ENCODE measurements at places on chromosomes 11 and 22.

DNA sequence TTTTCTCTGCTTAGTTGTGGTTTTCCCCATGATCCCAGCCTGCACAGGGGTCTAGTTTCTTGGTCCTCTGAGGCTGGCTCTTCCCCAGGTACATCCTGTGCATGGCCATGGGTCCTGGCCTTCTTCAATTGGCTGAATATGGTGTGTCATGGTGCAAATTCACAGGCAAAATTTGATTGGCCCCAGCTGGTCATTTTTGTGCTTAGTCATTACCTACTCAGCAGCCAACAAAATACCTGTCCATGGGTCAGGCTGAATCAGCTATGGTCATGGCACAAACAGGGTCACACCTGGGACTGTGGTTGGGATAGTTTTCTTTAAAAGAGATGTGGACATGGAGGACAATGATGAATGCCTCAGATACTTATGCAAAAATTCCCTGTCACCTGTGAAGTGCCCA is 85.7 kb downstream of the CSNK2A3 start:
- DNase-seq: no peak

DNA sequence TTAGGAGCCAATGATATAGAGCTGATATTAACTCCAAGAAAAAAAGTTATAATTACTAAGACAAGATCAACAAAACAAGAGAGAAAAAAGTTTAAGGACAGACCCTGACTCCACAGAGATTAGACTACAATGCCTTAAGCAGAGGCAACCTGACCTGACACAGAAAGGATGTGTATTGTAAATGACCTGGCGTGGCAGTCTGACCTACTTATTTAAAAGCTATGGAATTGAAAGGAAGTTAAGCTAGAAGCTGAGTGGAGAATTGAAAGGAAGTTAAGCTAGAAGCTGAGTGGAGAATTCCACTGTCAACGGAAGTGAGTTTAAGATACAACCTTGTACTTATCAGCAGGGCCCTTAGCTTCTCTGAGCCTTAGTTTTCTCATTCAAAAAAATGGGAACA is 885.4 kb downstream of the OPCML start:
- DNase-seq: no peak

- DNase-seq: no peak
Observed at GRCh38 chr22:28032861-28033260, 113.8 kb upstream of the PITPNB start.

DNA sequence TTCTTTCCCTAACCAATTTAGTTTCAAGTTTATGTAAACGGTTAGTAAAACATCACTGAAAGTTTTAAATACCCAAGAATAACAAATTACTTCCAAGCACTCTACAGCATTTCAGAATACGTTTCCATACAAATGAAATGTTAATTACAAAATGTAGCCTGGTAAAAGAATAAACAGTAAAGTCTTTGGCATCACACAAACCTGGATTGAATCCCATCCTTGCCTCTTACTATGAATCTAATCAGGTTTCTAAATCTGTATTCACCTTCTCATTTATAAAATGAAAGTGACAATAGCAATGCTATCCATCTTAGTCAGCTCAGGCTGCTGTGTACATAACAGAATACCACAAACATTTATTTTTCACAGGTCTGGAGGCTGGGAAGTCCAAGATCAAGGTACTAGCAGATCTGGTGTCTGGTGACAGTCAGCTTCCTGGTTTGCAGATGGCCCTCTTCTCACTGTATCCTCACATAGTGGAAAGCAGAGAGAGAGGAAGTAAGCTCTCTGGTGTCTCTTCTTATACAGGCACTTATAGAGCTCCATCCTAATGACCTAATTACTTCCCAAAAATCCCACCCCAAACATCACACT is 19.2 kb downstream of the FAM168A start:
- DNase-seq: no peak

GRCh38 chr11:110168033-110168803 is 75.0 kb downstream of the ZC3H12C start:
- DNase-seq: no peak

DNA sequence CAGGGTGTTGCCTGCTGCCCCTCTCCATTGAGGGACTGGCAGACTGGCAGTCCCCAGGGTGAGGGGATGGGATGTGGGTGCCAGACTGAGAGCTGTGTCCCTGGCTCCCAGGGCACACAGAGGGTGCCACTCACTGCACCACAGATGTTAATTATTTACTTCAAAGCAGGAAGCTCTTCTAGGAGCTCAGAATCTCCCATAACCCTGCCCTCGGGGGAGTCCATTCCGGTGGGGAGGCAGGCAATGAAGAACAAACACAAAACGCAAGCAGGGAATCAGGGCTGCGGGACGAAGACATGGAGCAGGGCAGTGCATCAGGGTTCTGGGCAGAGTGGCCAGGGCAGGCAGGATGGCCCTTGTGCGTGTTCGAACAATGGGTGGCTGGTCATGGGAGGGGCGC is 24.4 kb upstream of the FLRT1 start:
- DNase-seq: no peak

DNA sequence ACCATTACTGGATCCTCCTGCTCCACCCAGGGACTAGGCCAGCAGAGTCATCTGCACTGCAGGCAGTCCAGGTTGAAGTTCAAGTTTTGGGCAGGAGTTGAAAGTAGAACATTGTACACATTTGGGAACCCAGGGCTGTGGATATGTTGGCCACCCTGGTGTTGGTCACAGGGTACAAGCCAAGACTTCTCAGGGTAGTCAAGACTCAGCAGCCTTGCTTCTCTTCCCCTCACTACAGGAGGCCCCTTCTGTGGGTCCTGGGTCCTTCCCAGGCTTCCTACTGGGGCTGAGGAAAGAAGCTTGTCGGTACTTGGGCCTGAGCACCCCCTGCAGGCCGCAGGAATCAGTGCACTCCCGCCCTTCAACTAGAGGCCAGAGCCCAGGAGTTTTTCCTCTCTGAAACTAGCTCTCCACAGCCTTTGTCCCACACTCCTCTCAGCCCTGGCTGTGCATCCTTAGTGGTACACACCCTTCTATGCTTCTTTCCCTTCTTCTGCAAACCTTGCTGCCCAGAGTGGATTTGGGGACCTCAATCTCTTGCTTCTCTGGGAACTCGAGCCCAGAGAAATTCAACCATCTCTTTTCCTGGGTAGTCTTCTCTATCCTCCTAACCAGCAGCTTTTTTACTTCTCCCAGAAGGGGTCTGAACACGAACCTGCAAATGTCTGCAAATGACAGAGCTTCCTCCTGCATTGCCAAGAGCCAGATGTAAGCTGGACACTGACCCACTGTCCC is 2.6 kb upstream of the HPX start:
- no peak for DNase-seq

DNA sequence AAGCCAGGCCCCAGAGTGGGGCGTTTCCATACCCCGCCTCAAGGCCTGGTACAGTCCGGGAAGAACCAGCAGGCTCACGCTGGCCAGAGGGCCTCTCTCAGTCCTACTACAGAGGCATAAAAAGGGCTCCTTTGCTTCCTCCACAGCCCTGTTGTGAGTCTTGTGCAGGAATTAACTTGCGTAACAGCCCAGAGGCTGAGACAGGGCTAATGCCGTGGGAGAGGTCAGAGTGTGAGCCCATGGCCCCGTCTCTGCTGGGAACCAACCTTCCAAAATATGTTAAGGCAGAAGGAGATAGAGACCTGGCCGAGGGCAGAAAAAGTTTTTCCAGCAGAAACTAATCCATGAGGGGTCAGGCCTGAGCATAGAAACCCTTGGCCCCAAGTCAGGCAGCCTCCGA is 19.9 kb upstream of the TMEM184B start:
- no peak for DNase-seq

GRCh38 chr11:16310943-16311342 is 45.4 kb downstream of the SOX6 start:
- DNase-seq: no peak

DNA sequence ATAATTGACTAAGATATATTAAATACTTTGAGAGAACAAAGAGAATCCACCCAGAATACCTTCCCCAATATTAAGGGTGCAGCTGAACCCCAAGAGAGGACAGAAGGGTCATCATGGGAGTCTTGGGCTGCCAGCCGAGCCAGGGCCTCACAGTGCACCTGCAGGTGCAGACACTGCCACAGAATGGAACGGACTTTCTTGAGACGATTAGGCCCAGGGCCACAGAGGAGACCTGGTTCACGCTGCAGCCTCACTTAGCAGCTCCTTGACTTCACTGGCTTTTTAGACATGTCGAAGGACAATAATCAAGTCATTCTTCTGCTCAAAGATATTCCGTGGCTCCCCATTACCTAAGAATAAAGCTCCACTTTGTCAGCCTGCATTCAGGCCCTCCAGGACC is 100.6 kb downstream of the PHF21B start:
- DNase-seq: no peak

DNA sequence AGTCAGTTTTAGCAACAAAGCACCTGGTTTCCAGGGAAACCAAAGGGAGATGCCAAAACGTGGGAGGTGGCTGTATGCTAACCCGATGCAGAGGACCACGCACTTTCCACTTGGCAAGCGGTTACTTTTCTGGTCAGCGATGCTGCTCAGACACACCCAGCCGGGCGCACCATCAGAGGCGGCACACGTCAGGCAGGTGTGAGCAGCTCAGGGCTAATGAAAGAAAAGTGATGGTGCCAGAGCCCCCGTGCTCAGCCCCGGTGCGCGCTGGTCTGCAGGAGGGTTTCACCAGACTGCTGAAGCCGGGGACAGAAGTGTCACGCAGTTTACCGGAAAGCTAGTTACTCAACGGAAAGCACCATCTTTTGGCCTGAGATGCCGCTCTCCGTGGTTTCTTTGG is 5.7 kb downstream of the LTO1 start:
- no peak for DNase-seq
